ENCODE measurements at places on chromosomes 3 and 15.

GRCh38 chr15:64599716-64600115 lies 139.3 kb downstream of the ZNF609 start:
- no peak for DNase-seq

DNA sequence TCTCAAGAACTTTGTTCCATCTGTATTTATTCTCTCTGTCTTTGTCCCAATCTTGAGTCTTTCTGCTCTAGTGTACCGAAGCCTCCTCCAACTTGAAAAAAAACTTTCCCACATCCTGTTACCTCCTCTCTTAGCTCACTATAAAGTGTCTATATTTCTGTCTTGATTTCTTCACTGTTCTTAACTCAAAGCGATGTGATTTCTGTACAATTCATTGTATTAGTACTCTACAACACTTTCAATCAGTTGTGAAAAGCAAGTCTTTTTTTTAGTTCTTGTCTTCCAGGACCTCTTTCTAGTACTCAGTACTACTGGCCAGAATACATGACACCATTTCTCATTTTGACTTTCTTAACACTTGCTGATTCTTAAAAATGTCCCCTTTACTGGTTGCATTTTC lies 353.5 kb upstream of the SATB1 start:
- DNase-seq: no peak

DNA sequence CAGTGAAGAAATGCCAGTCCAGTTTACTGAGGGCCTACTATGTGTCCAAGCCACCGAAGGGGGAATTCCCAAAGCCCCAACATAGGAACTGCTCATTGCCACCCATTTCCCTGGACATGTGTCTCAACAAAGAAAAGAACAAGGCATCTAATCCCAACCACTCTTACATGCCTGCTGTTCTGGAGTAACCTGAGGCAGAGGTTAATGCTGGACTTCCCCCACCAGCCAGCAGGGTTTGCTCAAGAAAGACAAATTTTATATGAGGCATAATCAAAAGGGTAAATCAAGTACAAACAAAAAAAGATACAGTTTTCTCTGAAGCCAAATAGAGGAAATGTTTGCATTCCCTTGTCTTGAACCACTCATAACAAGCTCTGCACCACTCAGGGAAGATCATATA lies 4.1 kb downstream of the ADCY5 start:
- DNase-seq: no peak

DNA sequence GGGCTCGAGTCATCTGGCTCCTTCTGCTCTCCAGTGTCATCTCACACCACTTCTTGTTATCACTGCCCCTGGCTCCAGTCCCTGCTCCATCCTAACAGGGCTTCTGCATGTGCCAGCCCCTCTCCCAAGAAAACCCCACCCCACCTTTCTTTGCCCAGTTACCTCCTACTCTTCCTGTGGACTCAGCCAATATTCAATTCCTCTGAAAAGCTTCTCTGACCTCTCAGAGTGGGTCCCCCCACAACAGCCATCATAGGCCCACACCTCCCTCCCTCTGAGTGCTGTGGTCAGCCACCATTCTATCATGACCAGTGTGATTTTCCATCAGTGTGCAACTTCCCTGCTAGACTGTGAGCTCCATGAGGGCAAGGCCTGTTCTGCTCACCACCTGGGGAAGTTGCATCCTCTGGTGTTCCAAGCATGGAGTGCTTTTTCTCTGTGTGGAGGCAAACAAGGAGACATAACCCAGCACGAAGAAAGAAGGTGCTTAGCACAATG lies 71.6 kb downstream of the ADCY5 start:
- no peak for DNase-seq

DNA sequence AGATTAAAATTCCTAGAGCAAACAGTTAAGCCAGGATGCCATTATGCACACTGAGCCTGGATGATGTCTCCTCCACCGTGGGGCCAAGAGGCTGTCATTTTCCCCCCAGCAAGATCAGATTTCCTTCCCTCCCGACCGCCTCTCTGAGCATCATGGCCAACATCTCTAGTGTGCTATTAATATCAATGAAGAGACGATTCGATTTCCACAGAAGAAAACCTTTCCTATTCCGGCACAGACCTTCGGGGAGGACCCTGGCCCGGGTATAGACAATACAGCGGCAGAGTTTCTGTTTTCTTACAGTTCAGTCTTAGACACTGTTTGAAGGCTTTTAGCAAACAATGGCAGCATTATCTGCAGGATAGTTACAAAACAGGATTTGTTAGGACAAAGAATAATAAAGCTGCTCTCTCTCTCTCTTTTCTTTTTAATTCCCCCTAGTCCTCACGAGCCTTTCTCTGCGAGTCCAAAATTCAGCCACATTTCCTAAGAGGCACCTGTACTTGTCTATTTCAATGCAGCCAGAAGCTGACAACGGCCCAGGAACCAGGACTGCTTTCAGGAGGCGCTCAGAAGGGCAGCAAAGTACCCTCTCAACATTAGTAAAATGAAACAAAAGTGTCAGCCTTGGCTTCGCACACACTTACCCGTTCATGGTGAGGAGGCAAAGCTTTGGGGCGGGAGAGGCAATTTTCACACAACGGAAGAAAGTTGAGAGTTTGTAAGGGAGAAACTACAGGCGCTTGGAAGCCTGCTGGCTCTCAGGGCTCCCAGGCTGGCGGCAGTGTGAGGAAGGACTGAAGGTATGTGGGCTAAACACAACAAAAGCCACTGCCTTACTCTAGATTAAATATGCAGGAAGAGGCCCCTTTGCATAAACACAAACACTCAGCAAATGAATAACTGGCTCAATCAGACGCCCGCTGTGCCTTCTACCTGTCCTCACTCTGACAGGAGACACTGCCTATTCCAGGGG lies 278.0 kb downstream of the FOXP1 start:
- DNase-seq: no peak

- no peak for DNase-seq
Observed at GRCh38 chr3:52546111-52546901, 9.9 kb downstream of the UQCC5 start.

DNA sequence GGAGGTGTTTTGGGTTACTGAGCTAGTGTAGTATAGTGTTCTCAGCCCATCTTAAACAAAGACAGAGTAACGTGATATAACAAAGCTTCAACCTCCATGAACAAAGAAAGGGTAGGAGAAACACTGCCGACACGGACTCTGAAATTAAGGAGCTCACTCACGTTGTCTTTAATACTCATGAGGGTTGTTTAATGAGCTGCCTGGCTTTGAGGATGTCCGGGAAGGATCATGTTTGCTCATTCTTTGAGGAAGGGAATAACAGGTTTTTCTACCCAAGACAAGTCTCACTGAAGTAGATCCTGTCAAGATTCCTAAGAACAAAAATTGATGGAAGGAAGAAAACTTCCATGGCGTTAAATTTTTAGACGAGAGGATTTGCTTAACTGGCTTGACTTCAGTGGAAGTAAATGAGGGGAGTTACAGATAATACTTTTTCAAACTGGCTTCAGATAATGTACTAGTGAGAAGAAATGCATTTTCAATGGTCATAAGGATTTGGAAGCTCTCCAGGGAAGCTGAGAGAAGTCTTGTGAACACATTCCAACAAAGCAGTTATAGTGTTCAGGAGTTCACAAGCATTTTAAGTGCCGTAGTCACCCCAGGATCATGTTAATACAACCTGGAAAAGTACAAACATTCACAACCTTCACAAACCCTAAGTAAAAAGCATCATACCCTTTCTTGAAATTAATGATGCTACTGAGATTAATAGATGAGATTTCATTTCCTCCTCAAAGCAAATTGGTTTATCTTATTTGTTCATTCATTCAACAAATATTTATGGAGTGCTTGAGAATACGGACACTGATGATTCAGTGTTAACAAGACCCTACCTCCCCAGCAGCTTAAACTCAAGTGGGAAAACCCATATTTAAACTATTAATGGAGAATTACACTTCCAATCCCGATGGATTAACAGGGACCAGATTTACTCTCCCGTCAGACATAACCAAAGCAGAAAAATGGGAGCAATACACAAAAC lies 101.5 kb downstream of the SHQ1 start:
- DNase-seq: no peak

DNA sequence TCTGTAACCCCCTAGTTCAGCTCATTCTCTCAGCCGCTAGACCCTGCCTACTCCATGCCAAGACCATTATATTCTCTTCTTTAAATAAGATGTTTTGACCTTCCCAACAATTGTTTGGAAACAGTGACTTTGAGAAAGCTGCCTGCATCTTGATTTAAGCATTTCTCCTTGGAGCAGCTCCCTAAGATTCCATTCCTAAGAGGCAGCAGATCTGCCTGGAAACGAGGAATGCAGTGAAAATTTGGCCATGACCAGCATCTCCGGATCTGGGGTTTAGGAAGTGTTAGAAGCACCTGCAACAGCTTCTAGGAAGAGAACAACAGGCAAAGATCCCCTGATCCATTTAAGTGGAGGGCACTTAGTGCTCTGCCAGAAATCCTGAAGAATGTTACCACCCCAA lies 235.7 kb downstream of the NTRK3 start:
- DNase-seq: no peak

- DNase-seq: no peak
Observed at GRCh38 chr3:85355572-85355971, 396.8 kb downstream of the CADM2 start.

DNA sequence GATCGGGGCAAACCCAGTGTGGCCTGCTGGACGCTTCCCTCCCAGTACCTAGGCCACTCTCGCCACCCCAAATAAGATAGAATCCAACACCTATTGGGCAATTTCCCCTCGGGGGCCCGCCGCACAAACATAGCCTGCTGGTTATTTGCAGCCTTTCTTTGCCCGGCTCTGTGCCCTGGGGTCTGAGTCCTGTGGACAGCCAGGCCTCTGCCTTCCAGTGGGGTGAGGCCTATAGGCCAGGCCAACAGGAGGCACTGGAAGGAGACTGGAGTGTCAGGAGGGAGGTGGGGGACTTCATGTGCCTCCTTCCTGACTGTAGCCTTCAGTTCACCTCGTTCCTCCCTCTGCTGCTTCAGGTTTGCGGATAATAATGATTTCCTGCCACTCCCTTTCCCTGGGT lies 47.4 kb upstream of the LDHAL6B start:
- DNase-seq: no peak

GRCh38 chr3:50138266-50139200 lies 16.6 kb upstream of the SEMA3F start:
- no peak for DNase-seq

GRCh38 chr15:89817701-89818280 lies 3.1 kb upstream of the ANPEP start:
- no peak for DNase-seq

DNA sequence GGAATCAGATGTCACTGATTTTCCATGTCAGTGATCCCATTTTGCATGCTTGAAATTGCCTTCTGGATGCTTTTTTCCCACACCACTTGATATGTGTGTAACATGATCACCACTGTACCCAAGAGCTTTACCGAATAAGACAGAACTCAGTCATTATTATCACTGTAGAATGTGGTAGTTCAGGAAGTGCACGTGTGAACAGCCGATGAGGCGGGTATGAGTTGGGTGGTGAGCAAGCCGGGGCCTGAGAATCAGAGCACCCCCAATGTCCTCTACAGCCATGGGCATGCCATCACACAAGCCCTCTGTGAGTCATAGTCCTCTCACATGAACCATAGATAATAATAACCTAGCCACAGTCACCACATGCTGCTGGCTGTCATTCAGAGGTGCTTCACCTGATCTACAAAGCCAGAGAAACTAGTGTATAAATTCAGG lies 470.8 kb downstream of the SOX2 start:
- no peak for DNase-seq

- no peak for DNase-seq
Observed at GRCh38 chr3:50359760-50360110, 414 bp upstream of the TMEM115 start.

- DNase-seq: no peak
Observed at GRCh38 chr15:63052077-63052841, 9.7 kb downstream of the TPM1 start.

DNA sequence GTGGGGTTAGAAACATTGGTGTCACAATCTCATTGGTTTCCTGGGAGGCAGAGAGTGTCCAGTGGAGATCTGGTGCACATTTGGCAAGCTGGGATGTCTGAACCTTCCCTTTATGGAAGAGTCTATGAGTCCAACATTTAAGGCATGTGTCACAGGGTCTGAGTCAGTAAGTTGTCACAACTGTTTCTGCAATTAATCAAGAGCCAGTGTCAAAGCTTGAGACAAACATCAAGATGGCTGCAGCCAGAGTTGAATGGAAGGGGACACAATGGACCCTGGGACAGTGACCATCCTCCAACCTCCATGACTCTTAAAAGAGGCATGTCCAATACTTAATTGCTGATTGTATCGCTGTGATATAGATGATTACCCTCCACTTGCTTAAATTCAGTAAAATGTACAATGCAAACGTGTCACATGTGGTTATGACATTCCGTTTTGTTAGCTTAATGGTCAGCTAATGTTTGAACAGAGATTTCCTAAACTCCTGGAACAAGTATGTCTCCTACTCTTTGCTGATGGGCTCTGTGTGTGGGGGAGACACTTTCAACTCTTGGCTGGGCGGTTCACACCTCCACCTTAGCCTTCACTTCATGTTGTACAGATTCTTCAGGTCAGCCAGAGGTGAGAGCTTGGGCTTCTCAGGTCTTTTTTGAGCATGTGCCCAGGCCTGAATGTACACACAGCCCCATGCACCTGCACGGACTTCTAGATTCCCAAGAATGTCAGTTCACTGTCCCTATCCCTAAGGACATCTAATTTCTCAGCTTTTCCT lies 79.9 kb upstream of the PRR23E start:
- no peak for DNase-seq

DNA sequence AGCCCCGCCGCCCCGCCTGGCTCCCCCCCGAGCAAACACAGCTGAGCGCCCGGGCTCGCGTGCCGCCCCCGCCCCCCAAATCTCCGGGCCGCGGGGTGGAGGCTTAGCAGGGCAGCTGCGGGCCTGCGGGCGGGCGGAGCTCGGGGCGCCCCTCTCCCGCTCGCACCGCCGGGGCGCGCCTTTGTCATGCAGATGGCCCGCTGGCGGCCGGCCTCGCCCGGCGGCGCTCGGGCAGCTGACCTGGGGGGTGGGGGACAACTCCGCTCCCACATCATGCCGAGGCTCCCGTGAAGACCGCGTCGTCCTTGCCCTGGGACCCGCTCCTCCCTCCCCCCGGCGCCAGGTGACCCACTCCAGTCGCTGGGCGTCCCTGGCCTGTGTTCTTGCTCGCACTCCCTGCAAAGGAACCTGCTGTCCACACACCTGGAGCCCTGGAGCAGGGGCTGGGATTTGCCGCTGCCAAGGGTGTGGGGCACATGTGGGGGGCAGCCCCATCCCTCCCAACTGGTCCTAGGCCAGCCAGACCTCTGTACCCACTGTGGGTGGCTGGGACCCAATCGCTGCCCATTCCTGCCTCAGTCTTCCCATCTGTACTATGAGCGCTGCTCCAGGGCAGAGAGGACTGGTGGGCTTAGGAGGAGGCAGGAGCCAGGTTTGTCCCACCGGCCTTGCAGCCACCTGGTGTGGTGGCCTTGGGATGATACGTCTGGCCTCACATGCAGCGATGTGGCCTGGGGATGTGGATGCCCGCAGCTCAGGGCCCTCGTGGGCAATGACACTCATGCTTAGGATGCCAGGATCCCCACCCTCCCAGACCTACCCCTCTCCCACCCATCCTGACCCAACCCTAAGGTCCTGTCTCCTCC lies 33.5 kb downstream of the DNAJB8 start:
- no peak for DNase-seq
